ENCODE measurements at places on chromosomes 12 and 14.

DNA sequence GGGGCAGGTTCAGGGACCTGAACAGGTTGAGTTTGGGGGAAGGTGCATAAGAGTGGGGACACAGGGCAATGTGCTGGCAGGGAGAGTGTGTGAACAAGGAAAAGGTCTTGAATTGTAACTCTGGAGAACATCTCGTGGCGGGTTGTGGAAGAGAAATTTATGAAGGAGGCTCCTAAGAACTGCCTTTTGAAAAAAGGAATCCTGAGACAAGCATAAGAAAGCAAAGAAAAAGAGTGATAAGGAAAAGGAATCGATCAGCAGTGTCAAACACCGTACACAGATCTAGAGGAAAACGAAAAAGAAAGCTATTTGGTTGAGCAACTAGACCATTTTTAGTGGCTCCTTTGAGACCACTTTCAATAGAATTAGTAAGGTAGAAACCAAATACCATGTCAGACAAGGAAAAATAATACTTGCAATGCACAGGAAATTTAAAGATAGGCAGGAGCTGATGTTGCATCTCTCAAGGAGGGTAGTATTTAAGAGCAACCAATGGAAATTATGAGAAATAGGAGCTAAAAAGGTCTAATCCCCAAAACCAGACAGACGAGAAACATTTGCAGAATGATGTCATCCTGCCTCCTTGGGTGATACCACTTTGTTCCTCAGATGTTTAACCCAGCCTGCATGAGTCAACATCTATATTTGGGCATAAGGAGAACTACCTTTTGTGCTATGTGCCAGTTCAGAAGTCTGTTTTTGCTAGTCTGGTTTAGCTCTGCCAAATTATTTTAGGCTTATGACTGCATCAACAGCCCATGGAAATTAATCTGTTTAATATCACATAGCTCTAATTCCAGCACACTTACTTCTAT, 64.5 kb upstream of the STK38L start:
- peak; percentile 99 for DNase-seq

DNA sequence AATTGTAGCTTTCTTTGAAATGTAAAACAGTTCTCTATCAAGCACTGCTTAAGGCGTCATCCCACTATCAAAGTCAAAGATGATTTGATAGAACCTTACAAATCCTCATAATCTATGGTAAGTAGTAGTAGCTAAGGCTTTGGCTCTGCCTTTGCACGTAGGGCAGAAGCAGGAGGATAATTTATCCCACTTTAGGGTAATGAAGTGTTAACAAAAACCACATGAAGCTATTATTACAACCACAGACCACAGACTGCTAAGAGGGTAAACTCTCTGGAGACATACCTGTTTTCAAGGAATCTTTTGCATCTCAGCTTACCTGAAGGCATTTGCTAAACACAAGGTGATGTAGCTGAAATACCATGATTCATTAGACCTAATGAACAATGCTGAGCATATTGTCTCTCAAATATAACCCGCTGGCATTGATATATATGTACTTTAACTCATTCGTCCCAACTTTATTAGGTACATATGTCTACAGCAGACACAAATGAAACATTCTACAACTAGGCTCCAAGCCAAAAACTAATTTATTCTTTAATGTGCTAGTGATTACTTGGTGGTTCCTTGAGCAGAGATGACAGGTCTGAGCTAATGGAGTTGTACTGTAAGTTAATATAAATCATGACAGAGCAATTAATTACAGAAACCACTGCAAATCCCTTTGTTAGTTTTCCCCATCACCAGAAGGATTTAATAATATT, 368.8 kb downstream of the ETNK1 start:
- DNase-seq, result no peak

- DNase-seq, result no peak
These were observed 2.3 kb downstream of the ARF3 start for GRCh38 chr12:48954841-48955501.

DNA sequence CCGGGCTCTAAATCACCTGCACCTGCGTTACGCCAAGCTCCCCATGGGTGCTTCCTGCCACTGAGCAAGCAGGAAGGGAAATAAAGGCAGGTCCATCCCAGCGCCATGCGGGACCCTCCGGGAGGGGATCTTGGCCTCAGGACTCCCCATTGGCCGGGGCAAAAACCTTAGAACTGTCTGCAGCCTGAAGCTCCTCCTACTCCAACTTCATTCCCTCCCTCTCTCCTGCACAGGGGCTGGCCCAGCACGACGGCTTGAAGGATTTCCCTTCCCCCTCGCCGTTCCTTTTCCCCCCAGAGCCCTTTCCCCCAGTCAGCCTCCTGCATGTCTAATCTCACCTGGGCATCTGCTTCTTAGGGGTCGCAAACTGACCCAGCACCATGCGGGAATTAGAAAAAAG, 137.2 kb upstream of the NCOR2 start:
- no peak for DNase-seq

- DNase-seq, result no peak
These were observed 36.3 kb upstream of the WDR89 start for GRCh38 chr14:63677891-63678379.

DNA sequence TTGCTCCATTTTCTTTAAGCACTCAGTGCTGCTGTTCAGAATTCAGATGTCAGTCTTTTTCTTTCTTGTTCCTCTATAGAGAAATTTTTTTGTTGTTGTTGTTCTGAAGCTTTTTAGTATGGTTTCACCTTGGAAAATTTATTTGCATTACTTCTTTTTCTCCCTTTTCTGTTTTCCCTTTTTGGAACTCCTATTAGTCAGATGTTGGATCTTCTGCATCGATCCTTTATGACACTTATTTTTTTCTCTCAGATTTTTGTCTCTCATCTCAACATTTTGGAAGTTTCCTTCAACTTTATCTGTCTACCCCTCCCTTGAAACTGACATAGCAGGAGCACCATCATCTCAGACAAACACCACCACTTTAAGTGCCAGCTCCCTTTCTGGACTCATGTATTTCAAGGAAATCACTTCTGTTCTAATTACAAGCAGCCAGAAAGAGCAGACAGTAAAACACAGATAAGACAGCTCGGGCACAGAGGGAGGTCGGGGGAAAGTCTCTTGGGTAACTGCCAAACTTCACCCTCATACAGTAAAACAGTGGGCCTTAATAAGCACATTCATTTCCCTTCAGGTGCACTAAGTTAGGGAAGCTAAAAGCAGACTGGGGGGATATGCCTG, 222.7 kb upstream of the PLXNC1 start:
- no peak for DNase-seq

DNA sequence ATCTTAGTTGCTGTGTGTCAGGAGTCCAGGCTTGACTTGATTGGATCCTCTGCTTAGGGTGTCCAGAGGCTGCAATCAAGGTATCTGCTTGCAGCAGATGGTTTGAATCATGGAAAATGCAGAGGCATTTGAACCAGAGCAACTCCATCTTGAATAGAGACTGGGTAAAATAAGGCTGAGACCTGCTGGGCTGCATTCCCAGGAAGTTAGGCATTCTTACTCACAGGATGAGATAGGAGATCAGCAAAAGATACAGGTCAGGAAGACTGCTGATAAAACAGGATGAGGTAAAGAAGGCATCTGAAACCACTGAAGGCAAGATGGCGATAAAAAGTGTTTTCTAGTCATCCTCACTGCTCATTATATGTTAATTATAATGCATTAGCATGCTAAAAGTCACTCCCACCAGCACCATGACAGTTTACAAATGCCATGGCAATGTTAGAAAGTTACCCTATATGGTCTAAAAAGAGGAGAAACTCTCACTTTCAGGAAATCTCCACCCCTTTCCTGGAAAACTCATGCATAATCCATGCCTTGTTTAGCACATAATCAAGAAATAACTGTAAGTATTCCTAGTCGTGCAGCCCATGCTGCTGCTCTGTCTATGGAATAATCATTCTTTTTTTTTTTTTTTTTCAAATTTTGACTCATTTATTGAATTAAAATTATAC, 218.3 kb upstream of the CPNE8 start:
- no peak for DNase-seq

- no peak for DNase-seq
These were observed 254.2 kb downstream of the ZFP36L1 start for GRCh38 chr14:68538639-68539038.

DNA sequence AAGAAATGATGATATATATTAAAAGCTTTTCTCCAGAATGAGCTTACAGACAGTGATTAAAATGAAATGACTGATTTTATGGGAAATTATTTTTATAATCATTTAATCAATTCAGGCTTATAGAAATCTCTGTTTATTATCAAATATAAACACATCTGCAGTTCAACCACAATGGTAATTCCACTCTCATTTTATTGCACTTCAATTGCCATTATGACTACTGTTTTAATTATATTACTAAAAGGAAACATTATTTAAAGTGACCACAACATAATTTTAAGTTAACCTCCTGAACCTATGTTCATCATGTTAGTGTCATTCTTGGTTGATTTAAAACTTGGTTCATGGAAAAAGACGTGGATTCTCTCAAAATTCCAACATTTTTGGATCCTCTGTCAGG, 536.3 kb downstream of the SLC6A15 start:
- no peak for DNase-seq

GRCh38 chr14:72839351-72839750, 54.5 kb downstream of the DPF3 start:
- no peak for DNase-seq

- peak; percentile 70 for DNase-seq
These were observed 19.0 kb upstream of the SERPINA4 start for GRCh38 chr14:94542111-94542810.

DNA sequence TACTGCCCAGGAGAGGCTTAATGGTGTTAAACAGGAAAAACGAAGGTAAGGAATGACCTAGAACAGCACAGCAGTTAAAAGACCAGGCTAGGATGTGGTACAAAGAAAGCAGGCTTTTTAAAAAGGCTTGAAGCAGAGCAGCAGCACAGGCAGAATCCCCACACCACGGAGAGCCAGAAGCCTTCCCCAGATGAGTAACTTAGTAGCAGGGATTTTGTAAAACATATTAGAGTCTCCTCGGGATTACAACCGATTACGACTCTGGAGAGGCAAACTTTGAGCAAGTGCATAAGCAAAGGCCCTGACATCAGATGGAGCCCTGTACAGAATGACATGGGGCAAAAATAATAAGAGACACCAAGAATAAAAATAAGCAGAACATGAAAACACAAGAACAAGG, 37.1 kb upstream of the DHRS4 start:
- no peak for DNase-seq

DNA sequence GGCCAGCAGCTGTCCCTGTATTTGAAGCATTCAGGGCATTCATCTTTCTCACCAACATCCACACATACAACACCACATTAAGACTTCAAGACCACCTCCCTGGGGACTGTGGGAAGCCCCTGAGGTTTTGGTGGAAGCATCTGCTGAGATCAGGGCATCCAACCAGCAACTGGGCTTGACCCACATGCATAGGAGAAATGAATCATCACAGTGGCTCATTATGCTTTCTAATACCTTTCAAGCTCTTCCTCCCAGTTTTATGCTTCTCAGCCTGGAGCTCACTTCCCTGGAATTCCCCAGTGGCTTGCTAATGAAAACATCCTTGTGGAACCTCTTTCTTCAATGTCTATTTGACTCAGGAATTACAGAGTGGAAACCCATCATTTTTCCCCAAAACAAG, 21.4 kb upstream of the CMKLR1 start:
- peak; percentile 89 for DNase-seq

GRCh38 chr14:29062976-29063375, 296.4 kb downstream of the FOXG1 start:
- DNase-seq, result no peak

DNA sequence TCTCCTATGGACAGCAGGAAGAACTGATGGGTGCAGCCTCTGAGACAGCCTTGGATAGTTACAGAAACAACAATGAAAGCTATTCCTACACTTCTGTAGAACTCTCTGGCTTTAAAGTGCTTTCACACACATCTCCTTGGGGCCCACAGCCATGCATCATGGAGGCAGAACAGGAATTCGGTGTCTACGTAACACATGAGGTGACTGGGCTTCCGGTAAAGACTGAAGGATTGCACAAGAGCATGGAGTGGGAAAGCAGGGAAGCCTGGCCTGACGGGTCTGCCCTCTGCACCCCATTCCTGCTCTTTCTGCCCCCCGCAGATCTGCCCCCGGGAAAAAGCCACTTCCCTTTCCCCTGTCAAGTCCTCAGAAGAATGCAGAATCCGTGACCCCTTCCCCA, 82.6 kb downstream of the VWF start:
- no peak for DNase-seq

DNA sequence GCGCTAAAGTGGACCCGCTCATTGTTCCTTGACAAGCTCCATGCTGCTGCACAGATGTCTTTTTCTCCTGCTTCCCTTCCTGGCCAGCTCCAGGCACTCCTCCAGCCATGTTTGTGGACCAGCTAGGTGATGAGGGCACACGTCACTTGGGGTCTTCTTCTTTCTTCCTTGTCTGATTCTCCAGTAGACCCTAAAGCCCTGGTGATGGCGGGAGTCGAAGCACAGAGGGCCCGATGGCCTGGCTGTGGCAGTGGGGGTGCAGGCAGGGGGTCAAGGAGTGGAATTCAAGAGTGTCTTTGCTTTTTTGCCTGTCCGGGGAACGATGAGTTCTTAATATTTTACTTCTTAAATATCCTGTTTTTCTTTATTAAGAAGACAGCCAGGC, 23.0 kb upstream of the AMN start:
- DNase-seq, result no peak

DNA sequence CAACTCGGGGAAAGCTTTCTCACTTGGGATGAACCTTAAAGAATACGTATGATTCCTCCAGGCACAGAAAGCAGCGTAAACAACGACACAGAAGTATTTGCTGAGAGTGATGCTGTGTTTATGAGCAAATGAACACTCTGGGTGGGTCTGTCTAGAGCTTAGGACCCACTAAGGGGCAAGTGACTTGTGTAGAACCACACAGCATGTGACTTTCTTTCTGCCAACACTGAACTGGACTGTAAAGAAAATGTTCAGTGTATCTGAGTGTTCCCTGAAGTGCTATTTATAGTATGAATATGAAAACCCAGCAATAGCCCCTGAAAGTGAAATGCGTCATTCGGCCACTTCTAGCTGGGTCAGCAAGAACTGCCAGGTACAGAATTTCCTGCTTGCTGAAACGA, 78.5 kb downstream of the ST8SIA1 start:
- no peak for DNase-seq

DNA sequence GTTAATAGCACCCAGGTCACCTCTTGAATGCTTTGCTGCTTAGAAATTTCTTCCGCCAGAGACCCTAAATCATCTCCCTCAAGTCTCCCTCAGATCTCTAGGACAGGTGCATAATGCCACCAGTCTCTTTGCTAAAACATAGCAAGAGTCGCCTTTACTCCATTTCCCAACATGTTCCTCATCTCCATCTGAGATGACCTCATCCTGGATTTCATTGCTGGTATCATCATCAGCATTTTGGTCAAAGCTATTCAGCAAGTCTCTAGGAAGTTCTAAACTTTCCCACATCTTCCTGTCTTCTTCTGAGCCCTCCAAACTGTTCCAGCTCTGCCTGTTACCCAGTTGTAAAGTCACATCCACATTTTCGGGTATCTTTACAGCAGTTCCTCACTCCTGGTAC, 41.0 kb downstream of the KTN1 start:
- no peak for DNase-seq

Data from fibroblast of skin of scalp (primary cell).